ENCODE measurements at places on chromosomes 6 and 20. TPM values are rescaled to one million over a fixed set of nuclear protein-coding genes. Genes with fewer than 3 reads are reported as not detected.

Gene KCNQ2
- total RNA-seq = not detected

Gene OR2J3
- not detected for total RNA-seq

Gene FHL5
- not detected for total RNA-seq

Gene FGD2
- not detected for total RNA-seq

Gene PSORS1C2
- not detected for total RNA-seq

Gene LTB
- not detected for total RNA-seq

Gene SUPT3H
- 7.5 TPM for total RNA-seq

Gene SLC12A5
- total RNA-seq = not detected

Gene APCDD1L
- 6.3 TPM for total RNA-seq

Gene PXDC1
- 31.9 TPM for total RNA-seq

Gene GATA5
- total RNA-seq = not detected

Gene MARCKS
- 121 TPM for total RNA-seq

Gene LTA
- total RNA-seq = not detected

Gene BICRAL
- 3.7 TPM for total RNA-seq

Gene EBF4
- 3.7 TPM for total RNA-seq

Gene STMN3
- total RNA-seq = 38.9 TPM

Gene CPNE5
- not detected for total RNA-seq

Gene COL11A2
- 0.16 TPM for total RNA-seq

Gene PKIB
- 2.6 TPM for total RNA-seq

Gene BCAS4
- 1.4 TPM for total RNA-seq

Gene SLC22A2
- total RNA-seq = not detected
